ENCODE measurements at places on chromosomes 11 and 22.

- no peak for DNase-seq
These were observed 918 bp upstream of the CAPN5 start for GRCh38 chr11:77065878-77066228.

DNA sequence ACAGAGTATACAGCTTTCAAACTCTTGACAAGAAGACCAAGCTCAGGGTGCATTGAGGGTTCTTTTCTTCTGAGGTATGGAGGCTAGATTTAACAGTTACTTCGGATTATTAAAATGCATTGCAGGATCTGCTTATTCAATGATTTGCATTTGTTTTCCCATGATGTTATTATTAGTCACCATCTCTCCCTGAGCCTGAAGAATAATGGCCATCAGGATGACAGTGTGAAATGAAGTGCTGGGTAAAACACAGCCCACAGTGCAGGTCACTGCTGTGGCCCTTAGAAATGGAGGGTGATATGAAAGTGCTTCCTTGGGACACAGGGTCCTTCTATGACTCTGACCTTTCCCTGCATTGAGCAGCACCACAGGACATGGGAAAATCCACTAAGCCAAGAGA lies 40.0 kb downstream of the TECTA start:
- no peak for DNase-seq

DNA sequence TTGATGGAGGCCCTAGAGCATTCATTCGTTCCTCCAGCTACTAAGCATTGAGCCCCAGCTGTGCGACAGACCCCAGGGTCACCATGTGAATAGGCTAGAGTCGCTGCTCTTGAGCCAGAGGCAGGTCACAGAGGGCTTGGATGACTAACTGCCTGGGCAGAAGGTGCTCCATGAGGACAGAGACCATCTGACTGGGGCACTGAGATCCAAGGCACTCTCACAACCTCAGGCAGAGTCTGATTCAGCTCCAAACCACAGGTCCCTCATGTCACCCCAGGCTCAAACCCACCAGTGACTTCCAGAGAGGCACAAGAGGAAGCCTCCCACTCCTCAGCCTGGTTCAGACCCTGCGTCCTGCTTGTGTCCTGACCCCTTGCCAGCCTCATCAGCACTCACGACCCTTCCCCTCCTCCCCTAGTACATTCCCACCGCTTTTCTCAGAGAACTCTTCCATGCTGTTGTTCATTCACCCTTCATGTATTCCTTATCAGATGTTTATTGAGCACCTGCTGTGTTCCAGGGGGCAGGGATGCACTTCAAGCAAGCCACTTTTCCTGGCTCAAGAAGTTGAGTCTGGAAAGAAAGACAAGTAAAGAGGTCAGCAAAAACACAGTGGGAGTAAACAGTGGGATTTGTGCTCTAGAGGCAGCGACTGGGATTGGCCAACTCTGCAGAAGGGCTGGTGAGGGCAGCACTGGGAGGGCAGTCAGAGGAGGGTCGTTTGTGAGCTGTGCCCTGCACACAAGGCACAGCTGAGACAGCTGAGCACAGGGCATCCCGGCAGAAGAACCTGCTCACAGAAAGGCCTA lies 9.3 kb downstream of the OAF start:
- DNase-seq = no peak

- no peak for DNase-seq
These were observed 344.1 kb downstream of the LARGE1 start for GRCh38 chr22:33576205-33576604.

GRCh38 chr11:65493367-65494176 lies 5.3 kb upstream of the MALAT1 start:
- DNase-seq = no peak

DNA sequence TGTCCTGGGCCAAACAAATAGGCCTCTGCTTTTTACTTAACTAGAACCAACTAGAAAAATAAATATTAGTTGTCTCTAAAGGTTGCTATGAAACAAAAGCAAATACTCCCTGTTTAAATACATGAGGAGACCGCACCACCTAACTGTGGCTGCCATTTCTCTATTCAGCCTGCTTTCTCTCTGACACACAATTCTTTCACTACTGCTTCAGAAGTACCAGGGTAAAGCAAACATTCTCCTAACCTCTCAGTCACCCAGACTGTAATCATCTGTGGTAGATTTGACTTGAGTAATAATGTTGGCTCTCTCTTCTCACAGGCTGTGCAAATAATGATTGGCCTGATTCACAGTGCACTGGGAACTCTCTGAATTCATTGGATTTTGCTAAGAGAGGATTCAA lies 41.0 kb upstream of the MS4A8 start:
- DNase-seq = no peak

GRCh38 chr22:41608386-41608785 lies 12.5 kb downstream of the DESI1 start:
- no peak for DNase-seq

GRCh38 chr11:18075444-18075843 lies 29.4 kb upstream of the TPH1 start:
- DNase-seq = no peak

- DNase-seq = no peak
These were observed 17.4 kb upstream of the DDX17 start for GRCh38 chr22:38523479-38523878.

- DNase-seq = no peak
These were observed 5.9 kb downstream of the TAB1 start for GRCh38 chr22:39405346-39406085.

DNA sequence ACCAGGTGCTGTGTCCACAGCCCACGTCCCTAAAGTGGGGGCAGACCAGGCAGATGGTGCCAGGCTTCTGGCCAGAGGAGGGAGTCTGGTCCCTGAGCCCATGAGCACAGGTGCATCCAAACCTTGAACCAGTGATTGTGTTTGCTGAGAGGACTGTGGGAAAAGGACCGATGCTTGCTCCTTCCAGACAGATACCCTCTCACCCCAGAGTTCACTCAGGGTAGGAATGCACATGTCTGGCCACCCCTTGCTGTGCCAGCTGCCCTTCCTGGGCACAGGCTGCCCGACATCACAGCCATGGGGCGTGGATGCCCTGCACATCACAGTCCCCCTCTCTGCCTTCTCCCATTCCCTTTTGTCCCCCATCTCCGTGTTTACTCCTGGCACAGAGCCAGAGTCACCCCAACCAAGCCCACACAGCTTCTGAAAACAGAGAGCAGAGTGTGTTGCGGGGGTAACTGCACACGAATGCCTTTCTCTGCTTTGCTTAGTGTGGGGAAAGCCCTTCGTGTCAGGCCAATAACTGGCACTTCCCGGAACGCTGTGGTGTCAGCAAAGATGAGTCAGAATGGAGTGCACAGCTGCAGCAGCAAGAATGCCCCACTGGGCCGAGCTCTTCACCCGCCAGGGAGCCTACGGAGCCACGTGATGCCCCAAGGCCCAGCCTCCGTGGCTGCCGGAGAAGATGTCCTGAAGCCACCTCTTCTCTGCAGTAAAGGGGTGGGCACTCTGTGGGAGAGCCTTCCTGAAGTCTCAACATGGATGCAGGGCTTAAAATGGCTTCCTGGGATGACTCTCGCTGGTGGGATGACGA lies 7.6 kb downstream of the CARS1 start:
- DNase-seq = peak; percentile 41

- DNase-seq = no peak
These were observed 187.4 kb downstream of the MN1 start for GRCh38 chr22:27614006-27614649.

- DNase-seq = no peak
These were observed 109.6 kb downstream of the USP35 start for GRCh38 chr11:78298291-78298771.

GRCh38 chr11:64028398-64029115 lies 7.2 kb upstream of the FLRT1 start:
- no peak for DNase-seq

- DNase-seq = no peak
These were observed 24.8 kb upstream of the THY1 start for GRCh38 chr11:119447664-119448242.

- no peak for DNase-seq
These were observed 1.4 kb upstream of the LIPT2 start for GRCh38 chr11:74494916-74495315.

DNA sequence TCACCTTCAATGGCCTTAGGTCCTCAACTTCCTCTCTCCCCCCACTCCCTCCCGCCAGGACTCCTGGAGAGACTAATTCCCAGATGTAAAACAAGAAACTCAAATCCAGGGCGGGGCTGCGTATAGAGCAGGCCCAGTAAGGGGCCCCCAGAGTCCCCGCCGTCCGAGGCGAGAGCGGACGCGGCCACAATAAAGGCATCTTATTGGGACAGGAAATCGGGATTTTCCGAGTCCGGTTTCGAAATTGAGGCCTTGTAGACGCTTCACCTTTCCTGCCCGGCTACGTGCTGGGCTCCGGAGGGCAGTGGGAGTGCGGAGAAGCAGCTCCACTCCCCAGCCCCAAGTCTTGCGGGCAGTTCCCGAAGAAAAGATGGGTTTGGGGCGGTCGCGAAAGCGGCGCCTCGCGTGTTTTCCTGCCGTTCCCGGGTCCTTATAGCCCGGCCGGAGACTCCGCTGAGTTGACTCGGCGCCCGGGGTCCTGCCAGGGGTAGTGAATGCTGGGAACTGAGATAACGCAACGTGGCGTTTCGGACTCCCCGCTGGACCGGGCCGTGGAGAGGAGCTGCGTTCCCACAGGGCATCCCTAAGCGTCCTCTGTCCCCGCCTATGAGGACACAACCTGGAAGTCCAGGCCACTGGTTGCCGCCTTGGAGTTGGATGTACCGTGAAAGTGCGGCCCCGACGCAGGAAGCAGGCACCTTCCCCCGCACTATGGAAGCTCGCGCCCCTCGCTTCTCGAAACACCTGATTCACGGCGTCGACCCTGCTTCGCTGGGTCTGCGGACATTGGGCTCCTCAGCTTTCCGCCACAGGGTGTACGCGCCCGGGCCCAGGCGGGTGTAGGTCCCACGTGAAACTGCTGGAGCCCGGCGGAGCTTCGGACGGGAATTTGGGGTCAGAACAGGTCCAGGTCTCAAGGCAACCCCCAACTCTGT lies 4.8 kb upstream of the CHRM1 start:
- no peak for DNase-seq

DNA sequence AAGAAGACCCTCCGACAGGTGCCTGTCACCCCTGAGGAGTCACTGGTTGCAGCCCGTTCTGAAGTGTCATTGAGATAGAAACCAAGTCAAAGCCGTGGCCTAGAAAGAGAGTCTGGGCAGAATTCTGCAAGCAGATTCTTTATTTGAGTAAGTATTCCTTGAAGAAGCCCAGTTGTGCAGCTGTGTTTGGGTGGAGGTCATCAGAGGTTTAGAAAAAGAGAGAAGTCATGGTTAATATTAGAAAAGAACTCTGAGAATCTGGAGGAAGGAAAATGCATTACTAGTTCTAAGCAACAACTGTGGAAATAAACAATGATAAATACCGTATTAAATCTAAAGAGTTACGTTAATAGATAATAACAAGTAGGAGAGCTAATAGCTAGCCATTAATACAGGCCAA lies 118.8 kb upstream of the KIRREL3 start:
- no peak for DNase-seq

All from activated CD8-positive, alpha-beta memory T cell treated with anti-CD3 and anti-CD28 coated beads for 4 hours (primary cell).